ENCODE measurements at places on chromosomes 1 and 21. TPM values are rescaled to one million over a fixed set of nuclear protein-coding genes. Genes with fewer than 3 reads are reported as not detected.

- no peak overlapping the region for H3K27ac ChIP-seq
- no peak overlapping the region for H3K4me3 ChIP-seq
- H3K27me3 ChIP-seq, result no peaks in the 10 kb centered on the region
- H3K36me3 ChIP-seq, result no peaks in the 10 kb centered on the region
- DNase-seq, result no peak
- H3K4me1 ChIP-seq, result no peaks in the 10 kb centered on the region
Observed at GRCh38 chr1:83857716-83858115, 141.2 kb downstream of the TTLL7 start.

EXO1 gene
- total RNA-seq, result not detected

- no peaks in the 10 kb centered on the region for H3K36me3 ChIP-seq
- H3K27ac ChIP-seq, result peak overlapping the region; percentile 94
- H3K4me3 ChIP-seq, result peak overlapping the region; percentile 12
- H3K4me1 ChIP-seq, result peaks cover 17% of the 10 kb centered on the region
Observed at GRCh38 chr21:43361493-43362296, 65.2 kb downstream of the SIK1 start.

DNA sequence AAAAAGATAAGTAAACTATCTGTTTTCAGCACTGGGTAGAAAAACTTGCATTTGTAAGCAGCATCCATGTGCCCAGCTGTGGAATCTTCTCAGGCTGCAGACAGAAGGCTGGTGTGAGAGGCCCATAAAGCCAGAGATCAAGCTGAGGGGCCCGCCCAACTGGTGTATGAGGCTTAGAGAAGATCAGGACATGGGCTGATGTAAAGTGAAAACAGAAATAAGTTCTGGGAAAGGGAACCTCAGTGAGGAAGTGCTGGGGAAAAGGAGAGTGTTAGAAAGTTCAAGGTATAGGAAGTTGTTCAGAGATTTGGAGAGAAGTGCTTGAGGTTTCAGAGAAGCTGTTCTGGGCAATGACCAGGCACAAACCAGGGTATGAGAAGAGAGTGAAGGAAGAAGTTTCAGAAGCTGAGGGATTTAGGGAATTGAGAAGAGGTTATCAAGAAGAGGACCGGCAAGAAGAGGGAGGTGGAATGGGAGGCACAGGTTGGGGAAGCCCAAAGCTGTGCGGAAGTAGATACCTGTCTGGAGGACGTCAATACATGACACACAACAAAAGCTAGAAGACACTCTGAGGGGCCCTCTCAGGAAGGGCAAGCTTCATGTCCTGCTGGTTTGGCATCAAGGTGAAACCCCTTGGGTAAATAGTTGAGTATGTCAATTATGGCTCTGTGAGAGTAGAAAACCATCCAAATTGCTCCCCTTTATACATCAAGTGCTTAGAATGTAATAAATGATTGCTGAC lies 2.7 kb upstream of the CD5L start:
- no peaks in the 10 kb centered on the region for H3K36me3 ChIP-seq
- H3K27ac ChIP-seq, result no peak overlapping the region
- H3K4me3 ChIP-seq, result no peak overlapping the region

GRCh38 chr1:207040181-207040533 lies 7.6 kb upstream of the C1orf116 start:
- H3K27me3 ChIP-seq, result no peaks in the 10 kb centered on the region
- H3K4me1 ChIP-seq, result no peaks in the 10 kb centered on the region
- DNase-seq, result no peak
- no peak overlapping the region for H3K4me3 ChIP-seq

GRCh38 chr1:3058263-3059030 lies 10.6 kb upstream of the PRDM16 start:
- no peak for DNase-seq
- H3K4me3 ChIP-seq, result no peak overlapping the region
- no peaks in the 10 kb centered on the region for H3K4me1 ChIP-seq

LIN28A gene
- not detected for total RNA-seq

ASCL5 gene
- not detected for total RNA-seq

DNA sequence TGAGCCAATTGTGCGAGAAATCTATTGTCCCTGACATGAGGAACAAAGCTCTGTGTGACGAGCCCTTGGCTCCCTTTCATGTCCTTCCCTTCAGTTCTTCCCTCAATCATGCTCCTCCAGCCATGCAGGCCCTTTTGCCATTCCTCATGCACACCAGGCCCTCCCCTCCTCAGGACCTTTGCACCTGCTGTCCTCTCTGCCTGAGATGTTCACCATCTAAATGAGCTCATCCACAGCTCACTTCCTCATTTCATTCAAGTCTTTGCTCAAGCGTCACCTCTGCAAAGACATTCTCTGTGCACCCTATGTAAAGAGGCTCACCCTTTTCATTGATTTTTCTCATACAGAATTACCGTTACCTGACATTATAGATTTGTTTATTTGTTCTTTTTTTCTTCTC lies 43.7 kb downstream of the C8B start:
- no peak overlapping the region for H3K27ac ChIP-seq
- no peak overlapping the region for H3K4me3 ChIP-seq
- no peaks in the 10 kb centered on the region for H3K36me3 ChIP-seq
- no peak for DNase-seq
- no peaks in the 10 kb centered on the region for H3K4me1 ChIP-seq

SLAMF6 gene
- 1.1 TPM for total RNA-seq

TSSK3 gene
- total RNA-seq, result 3.9 TPM

DNA sequence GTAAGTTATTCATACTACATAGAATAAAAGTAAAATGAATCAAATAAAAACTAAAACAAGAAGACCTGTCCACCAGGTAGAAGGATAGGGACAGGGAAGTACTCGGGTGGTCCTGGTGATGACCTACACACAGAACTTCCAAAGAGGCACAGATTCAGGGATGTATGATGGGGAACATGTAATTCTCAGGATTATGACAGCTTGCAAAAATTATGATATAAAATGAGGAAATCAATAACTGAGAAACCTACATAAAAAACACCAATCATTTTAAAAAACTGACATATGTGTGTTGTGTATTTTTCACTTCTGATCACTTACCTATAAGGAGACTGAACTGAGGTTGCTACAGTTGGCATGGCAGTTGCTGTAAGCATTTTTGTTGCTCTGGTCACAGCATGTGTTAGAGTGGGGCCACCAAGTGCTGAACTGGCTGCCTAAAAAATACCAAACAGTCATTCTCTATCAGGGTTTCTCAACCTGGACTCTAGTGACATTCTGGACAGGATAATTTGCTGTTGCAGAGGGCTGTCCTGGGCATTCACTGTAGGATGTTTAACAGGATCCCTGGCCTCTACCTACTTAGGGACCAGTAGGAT lies 73.8 kb downstream of the USP24 start:
- no peak overlapping the region for H3K27ac ChIP-seq
- DNase-seq, result no peak
- no peaks in the 10 kb centered on the region for H3K4me1 ChIP-seq
- H3K27me3 ChIP-seq, result no peaks in the 10 kb centered on the region

DNA sequence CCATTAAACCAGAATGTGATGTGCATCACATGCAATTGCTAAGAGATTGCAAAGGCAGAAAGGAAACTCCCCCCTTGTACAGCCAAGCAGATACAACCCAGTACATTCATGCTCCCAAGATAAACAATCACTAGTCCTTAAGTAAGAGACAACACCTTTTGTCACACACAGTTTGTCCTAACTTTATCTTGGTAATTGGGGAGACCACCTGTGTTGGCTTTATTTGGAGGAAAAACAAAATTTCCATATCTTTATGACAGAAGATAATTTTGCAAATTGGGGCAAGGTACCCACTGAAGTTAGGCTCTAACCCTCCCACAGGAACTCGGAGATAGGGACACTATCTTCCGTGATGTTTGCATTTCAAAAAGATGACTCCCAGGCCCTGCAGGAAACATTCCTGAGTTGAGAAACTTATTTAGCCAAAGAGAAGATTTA lies 175.0 kb upstream of the TNR start:
- DNase-seq, result no peak
- H3K27me3 ChIP-seq, result no peaks in the 10 kb centered on the region
- H3K4me3 ChIP-seq, result no peak overlapping the region

OR2L8 gene
- total RNA-seq, result 0.73 TPM

DNA sequence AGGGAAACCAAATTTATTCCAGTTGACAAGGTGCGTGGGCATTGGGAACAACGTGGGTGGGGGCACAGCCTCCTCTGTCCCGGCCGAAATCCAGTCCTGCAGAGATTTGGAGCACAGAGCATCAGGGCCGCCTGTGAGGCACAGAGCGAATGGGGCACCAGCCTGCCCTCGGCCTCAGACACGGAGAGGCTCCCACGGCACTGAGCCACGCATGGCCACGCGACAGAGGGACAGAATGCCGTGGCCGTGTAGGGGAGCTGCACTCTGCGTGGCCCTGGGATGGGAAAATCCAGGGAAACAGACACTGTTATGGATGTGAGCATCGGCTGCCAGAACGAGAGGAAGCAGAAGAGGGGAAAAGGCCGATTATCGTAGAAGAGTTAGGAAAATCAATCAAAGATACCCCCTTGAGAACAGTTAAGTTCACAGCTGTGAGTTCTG lies 13.5 kb upstream of the C1orf159 start:
- DNase-seq, result no peak
- H3K4me1 ChIP-seq, result no peaks in the 10 kb centered on the region
- no peaks in the 10 kb centered on the region for H3K36me3 ChIP-seq
- no peak overlapping the region for H3K4me3 ChIP-seq
- no peak overlapping the region for H3K27ac ChIP-seq

DNA sequence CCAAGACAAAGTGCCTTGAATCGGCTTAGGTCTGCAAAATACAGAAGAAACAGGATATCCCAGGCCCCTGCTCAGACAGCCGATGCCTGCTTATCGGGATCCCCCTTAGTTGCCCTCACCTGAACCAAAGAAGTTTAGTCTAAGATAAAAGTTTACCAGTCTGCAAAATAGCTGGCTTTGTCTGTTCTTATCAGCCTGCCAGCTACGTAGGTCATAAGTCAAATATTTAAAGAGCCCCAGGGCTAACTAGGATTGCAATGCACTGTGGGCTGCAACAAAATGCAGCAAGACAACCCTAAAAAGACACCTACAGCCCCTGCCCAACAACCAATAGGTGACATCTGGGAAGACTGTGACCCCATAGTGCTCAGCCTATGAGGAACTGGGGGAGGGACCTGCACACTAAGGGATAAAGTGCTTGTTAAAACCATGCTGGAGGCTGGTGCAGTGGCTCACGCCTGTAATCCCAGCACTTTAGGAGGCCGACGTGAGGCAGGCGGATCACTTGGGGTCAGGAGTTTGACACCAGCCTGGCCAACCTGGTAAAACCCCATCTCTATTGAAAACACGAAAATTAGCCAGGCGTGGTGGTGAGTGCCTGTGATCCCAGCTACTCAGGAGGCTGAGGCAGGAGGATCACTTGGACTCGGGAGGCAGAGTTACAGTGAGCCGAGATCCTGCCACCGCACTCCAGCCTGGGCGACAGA lies 27.4 kb downstream of the LRRC3 start:
- DNase-seq, result no peak
- H3K4me1 ChIP-seq, result no peaks in the 10 kb centered on the region
- H3K4me3 ChIP-seq, result no peak overlapping the region
- no peaks in the 10 kb centered on the region for H3K27me3 ChIP-seq
- no peak overlapping the region for H3K27ac ChIP-seq

KLHDC9 gene
- 5.8 TPM for total RNA-seq

DNA sequence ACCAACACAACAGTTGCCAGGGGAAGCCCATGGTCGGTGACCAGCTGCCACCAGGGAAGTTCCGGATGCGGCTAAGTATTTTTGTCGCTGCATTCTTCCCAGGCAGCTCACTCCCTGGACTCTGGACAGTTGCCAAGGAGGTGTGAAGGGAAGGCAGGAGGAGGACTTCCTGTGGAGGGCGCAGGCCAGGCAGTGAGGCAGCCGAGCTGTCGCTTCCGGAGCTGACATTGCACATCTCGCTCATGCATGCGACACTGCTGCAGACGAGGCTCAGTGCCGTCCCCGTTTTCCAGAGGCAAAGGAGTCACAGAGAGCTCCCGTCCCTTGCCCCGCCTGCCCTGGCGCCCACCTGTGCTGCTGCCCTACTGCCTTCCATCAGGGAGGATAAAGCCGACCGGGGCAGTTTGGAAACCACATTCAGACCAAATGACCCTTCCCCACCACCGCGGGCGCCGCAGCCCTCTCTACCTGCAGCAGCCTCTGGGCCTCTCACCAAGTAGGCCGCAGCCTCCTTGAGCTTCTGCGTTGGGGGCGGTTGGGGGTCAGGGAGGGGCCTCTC lies 81.4 kb downstream of the NENF start:
- H3K27me3 ChIP-seq, result no peaks in the 10 kb centered on the region
- no peak overlapping the region for H3K27ac ChIP-seq
- DNase-seq, result no peak
- H3K36me3 ChIP-seq, result no peaks in the 10 kb centered on the region

DNA sequence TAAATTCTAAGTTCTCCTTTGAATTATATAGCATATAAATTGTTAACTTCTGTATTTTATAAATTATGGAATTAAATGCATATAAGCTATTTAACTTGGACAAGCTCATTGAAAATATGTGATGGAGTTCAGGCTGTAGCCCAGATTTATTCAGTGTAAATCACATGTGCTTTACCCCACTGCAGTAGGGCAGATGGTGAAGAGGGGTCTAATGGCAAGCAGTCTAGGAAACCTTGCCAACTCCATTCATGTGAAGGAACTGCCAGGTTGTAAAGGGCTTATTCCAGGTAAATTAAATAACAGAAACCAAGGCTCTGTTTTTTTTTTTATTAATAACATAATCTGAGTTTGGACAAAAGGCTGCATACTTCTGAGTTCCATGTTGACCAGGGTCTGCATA lies 243.2 kb downstream of the NCAM2 start:
- H3K36me3 ChIP-seq, result no peaks in the 10 kb centered on the region
- no peak overlapping the region for H3K4me3 ChIP-seq
- no peak overlapping the region for H3K27ac ChIP-seq
- no peaks in the 10 kb centered on the region for H3K4me1 ChIP-seq

DNA sequence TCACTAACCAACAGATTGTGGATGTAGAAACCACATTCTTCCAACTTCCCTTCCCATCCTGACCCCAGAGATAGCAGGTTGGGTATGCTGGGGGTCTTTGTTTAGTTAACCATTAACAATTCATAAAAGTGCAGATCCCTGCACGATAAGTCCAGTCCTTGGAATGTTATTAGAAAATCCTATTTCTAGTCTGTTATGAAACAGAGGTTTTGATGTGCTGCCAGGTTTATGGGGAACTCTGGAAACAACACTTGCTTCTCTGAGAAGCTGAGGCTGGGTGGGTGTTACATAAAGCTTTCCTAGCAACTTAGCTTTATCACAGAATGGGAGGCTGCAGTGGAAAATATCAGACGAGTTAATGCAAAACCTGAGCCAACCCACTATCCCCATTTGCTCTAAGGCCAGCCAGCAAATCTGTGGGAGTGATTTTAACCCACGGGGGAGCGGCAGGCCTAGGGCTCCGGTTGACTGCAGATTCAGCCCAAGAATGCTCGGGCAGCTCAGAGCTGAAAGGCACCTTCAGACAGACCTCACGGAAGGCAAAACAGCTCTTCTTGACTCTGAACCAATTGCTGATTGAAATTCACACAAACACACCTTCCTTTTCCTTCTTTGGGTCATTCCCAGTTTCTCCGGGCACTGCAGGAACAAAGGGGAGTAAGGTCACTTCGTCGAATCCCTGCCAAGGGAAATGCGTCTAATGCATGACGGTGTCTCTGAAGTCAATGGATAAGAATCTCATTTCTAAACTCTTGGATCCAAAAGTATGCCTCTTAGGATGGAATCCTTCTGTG lies 111.7 kb upstream of the IRF2BP2 start:
- H3K27me3 ChIP-seq, result no peaks in the 10 kb centered on the region
- H3K4me1 ChIP-seq, result peaks cover 41% of the 10 kb centered on the region
- no peaks in the 10 kb centered on the region for H3K36me3 ChIP-seq
- no peak for DNase-seq
- peak overlapping the region; percentile 98 for H3K27ac ChIP-seq

LCE1E gene
- total RNA-seq, result not detected
